ENCODE measurements at places on chromosomes 16 and 17. TPM values are rescaled to one million over a fixed set of nuclear protein-coding genes. Genes with fewer than 3 reads are reported as not detected.

TMIGD1 gene
- not detected for polyA plus RNA-seq

TLCD2 gene
- polyA plus RNA-seq = 1.5 TPM

GRCh38 chr16:75044800-75045361, 46.1 kb downstream of the ZNRF1 start:
- peak; percentile 58 for DNase-seq

DNA sequence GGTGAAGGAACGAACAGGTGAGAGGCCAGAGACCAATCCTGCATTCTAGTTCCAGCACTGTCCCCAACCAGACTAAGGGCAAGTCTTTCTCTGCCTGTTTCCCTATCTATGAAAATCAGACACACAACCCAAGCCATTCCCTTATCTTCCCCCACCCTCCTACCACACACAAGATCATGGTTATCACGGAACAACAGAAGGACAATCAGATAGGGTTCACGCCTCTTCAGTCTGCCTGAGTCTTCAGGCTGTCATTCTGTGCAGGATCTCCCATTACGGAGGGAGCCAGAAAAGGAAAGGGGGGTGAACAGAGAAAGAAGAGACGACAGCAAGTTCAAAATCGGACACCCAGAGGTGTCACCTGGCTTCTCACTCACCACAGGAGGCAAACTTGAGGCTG, 11.1 kb downstream of the TLE7 start:
- no peak for DNase-seq

DNA sequence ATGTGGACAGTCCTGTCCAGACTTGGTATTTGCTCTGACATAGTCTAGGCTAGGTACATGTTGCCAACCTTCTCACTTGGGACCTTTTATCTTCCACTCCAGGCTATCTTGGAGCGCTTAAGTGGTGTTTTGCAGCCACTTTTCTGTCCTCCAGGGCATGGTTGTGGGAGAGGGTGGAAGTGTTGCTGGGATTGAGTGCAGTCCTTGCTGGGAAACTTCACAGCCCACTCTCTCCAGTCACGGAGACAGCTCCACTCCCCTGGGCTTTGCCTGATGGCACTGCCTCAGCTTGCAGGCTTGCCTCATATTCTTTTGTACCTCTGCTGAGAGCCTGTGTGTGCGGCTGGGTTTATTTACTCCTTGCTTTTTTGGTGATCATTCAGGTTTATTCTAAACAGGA, 17.4 kb downstream of the RPA1 start:
- peak; percentile 87 for DNase-seq

DNA sequence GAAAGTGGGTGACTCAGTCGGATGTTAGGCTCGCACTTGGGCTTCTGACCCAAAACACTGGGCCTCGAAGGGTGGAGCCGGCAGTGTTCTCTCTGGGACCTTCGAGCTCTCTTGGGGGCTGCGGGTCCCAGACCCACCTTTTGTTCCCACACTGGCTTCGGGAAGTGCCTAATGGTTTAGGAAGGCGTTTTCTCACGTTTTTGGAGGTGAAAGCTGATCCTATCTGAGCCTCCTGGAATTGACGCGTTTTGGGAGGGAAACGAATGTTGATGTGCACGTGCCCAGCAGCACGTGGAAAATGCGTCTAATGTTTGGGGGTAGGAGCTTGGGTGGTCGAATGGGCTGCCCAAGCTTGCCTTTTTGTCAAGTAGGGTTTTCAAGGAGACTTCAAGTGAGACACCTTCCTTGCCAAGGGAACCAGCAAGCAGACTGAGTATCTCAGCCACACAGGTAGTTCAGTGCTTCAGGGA, 666 bp downstream of the HGS start:
- DNase-seq = no peak

GRCh38 chr16:24002619-24003018, 166.8 kb downstream of the PRKCB start:
- DNase-seq = no peak

- peak; percentile 87 for DNase-seq
Measured at GRCh38 chr17:31596382-31597323, 205.2 kb downstream of the RAB11FIP4 start.

DNA sequence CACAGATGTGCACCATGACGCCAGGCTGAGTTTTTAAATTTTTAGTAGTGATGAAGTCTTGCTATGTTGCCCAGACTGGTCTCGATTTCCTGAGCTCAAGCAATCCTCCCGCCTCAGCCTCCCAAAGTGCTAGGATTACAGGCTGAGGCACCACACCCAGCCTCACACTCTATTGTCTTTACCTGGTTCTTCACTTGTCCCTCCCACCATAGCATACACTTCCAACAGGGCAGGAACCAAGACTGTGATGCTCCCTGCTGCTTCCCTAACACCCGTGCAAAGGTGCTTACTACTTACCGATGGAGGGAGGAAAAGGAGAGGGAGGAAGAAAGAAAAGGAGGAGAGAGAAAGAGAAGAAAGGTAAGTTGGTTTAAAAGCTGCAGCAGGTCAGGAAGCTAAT, 41.4 kb upstream of the MEIOC start:
- no peak for DNase-seq

Data from right cardiac atrium (tissue), 5 donors.